ENCODE measurements at places on chromosomes 6 and 20. TPM values are rescaled to one million over a fixed set of nuclear protein-coding genes. Genes with fewer than 3 reads are reported as not detected.

DNA sequence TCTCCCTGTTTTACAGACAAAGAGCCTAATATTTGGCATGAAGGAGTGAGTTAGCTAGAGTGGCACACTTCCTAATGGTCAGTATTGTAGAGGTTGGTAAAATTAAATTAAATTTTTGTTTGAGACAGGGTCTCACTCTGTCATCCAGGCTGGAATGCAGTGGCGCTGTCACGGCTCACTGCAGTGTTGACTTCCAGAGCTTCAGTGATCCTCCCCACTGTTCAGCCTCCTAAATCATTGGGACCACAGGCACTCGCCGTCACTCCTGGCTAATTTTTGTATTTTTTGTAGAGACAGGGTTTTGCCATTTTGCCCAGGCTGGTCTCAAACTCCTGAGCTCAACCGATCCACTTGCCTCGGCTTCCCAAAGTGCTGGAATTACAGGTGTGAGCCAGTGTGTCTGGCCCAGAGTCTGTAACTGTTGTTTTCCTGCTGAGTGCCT is 70.9 kb downstream of the SCAND1 start:
- no peak for DNase-seq

GRCh38 chr20:8860011-8860495 is 208.8 kb upstream of the PLCB4 start:
- no peak for DNase-seq

GRCh38 chr6:148866657-148867268 is 119.9 kb downstream of the UST start:
- no peak for DNase-seq

GRCh38 chr6:69704916-69705315 is 91.9 kb downstream of the LMBRD1 start:
- DNase-seq = no peak

DNA sequence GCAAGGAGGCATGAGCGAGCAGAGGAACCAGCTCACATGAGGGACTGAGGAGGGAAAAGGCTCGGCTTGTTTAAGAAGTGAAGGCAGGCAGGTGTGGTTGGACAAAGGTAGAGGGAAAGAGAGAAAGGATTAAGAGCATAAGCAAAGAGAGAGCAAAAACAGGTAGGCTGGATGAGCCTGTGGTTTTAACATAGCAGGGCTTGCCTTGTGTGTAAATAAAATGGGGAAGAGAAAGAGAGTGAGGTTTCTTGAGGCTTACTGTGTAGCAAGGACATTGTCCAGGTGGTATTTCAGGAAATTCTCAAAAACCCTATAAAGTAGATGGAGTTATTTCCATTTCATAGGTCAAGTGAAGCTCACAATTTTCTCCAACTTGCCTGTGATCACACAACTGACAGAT is 93.9 kb upstream of the HDAC2 start:
- no peak for DNase-seq

DNA sequence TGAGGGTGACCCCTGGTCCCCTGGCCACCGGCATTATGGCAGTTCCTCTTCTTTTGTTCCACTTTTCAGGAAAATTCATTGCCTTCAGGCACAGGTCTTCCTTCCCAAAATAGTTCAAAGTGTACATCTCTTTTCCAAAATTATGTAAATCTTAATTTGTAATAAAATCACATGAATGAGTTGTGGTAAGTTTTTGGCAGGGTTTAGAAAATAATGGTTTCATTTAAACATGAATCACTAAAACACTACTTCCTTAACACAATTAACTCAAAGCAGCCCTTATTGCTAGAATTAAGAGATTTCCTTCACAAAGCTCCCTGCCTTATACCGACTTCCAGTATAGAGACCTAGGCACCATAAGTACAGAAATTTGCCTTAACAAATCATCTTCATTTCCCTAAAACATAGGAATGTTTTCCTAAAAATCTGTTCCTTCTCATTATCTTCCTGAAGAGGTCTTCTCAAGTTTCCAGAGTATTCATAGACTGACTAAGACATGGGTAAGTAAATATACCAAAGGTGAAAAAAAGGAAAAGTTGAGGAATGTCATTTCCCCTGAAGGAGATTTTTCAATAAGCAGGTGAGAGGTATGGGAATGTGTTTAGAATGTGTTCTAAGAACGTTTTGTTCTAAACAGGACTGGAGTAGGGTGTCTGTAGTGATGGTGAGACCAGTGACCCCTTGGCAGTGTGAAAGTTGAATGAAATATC is 148.2 kb upstream of the CITED2 start:
- no peak for DNase-seq

DNA sequence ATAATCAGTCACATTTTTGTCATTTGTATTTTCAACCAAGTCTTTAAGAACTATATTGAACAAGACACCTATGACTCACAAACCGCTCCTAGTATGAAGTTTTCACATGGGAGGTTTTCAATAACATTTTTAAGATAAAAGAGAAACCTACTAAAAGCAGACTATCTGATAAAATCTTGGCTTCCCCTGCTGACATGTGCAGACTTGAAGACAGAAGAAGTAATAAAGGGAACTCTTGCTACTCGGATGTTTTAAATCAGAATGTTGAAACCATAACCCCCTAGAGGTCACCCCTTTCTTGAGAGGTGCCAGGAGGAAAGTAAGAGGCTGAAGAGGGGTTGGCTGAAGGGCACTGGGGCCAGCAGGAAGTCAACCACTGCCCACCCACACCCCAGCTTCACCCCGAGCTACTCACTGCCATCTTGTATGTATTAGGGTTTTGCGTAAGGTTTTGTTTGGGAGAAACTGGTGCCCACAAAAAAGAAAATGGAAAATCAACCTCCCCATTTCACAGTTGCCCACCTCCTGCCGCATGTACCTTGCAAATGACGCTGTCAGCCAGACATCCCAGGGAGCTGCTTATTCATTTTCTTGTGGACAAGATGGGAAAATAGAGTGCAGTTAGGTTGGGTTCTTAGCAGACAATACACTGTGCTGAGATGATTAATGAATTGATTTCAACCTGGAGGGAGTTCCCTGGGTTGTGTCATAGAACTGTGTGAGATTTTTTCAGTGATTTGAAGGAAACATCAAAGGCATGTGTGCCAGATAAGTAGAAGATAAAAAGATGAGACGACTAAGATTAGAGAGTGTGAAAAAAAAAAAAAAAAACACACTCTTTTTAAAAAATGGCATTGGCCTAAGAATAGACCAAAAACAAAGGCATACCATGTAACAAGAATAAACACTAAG is 83.2 kb upstream of the TAB2 start:
- no peak for DNase-seq

GRCh38 chr20:41524980-41525613 is 93.1 kb downstream of the CHD6 start:
- DNase-seq = peak; percentile 86

- no peak for DNase-seq
These were observed 8.3 kb downstream of the POM121L2 start for GRCh38 chr6:27303613-27304272.

DNA sequence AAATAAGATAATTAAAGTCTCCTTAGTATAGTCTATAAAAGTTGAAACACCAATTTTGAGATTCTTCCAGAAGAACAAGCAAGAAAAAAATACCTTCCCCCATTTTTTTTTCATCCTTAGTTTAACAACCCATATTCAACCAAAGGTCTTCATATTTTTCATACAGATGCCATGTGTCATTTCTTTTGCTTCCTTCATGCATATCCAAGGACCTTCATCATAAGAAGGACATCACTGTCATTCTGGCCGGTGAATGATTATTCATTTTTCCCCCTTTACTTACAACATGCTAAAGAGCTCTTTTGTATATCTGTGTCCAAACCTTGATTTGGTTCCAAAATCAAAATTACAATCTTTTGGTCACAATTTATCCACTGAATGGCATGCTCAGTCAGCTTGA is 21.3 kb upstream of the CLIC5 start:
- no peak for DNase-seq

- no peak for DNase-seq
These were observed 225.3 kb upstream of the FAM83B start for GRCh38 chr6:54621285-54621684.

- DNase-seq = no peak
These were observed 13.2 kb downstream of the FILIP1 start for GRCh38 chr6:75480425-75480824.

DNA sequence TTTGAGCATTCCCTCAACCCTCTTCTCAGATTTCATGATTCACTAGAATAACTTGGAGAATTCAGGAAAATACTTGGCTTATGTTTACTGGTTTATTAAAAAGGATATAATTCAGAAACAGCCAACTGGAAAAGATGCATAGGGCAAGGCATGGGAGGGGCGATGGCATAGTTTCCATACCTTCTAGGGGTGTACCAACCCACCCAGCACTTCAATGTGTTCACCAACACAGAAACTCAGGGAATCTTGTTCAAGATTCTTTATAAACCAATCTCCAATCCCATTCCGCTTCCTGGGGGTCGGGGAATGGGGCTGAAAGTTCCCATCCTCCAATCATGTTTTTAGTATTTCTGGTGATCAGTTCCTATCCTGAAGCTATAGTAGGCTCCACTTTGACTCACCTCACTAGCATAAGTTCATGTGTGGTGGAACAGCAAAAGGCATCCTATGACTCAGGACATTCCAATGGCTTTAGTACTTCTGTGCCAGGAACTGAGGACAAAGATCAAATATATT is 164.4 kb downstream of the SIM1 start:
- DNase-seq = no peak

DNA sequence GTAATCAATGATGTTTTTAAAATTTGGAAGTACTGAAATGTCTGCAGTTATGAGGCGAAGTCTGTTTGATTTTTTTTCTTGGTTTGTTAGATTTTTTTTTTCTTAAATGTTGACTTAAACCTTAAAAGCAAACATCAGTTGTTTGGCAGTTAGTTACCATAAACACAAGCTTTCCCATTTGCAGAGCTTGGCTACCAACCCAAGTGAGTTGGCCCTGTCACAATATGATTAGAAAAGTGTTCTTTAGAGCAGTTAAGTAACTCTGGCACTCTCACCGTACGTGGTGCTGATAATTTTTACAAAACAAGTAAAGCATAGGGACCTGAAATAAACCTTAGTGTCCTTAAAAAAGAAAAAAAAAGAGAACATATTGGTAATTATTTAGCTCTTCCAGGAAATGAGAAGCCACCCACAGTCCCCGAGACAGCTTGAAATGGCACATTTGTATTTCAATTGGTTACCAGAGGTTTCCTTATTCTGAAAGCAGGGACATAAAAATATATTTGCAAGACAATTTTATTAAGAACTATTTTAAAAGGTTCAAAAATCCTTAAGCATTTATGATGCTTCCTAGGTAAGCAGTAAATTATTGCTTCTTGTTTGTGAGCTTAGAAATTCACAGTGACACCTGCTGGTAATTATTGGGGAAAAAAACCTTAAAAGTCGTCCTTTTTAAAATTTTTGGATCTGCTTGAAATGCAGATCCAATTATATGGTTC is 3.9 kb downstream of the HEY2 start:
- no peak for DNase-seq

DNA sequence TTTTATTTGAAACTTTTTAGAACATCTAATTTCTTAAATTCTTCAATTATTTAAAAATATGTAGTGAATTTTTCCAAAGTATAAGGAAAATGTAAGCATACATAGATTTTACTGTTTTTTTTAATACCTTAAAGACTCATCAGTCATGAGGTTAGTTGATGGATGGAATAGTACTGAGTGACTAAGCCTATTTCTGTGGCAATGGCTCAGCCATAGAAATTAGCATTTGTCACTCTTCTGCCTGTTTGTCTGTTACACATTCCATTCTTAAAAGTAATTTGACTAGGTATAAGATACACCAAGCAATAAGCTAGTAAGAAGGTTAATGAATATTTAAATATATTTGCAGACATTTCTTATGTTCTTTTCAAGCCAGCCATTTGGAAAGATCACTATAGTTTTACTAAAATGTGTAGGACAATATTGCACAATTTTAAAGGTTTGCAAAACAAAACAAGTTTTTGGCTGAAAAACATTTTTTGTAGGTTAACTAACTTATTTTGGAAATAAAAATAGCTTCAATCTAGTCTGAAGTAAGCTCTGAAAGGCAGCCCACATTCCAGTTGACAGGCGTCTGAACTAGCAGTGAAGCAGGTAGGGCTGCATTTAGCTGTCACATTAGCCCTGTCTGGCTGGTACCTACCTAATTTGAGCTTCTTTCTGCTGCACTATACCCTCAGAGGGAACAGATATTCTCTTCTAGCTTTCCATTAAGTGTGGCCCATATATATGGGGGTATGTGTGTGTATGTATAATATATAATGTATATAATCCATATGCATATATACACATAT is 385.7 kb downstream of the GRIK2 start:
- no peak for DNase-seq

GRCh38 chr20:2932498-2932897 is 59.2 kb downstream of the PTPRA start:
- no peak for DNase-seq

- DNase-seq = no peak
These were observed 106.1 kb downstream of the CEBPB start for GRCh38 chr20:50296450-50297375.

DNA sequence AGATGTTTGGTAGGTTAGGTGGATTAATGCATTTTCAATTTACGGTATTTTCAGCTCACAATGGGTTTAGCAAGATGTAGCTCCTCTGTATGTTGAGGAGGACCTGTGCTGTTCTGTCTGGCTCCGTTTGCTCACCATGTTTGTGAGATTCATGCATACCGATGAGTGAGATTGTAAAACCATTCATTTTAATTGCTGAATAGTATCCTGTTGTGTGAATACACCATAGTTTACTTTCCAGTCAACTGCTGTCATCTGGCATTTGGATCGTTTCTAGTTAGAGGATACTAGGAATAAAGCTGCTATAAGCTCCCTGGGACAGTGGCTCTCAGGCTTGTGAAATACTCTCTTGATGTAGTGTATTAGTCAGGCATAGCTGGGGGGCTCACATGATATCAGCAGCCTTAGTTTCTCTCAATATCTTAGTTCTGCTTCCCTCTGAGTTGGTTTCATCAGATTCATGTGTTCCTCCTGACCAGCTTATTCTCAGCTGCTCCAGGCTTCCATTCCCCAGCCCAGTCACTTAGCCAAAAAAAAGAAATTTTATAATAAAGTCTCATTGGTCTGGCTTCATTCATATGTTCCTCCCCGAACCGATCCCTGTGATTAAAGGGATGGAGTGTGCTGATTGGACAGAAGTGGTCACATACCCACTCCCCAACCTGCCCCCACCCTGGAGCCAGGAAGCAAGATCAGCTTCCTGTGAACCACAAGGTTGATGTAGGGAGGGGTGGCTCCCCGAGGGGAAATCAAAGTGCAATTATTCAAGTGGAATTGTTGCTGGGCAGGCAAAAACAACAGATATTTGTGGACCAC is 10.9 kb upstream of the B4GALT5 start:
- DNase-seq = peak; percentile 35

GRCh38 chr6:80156221-80156620 is 49.8 kb downstream of the BCKDHB start:
- DNase-seq = no peak

The HTR1E gene
- total RNA-seq = not detected

The NKX2-2 gene
- not detected for total RNA-seq

The ATP6V1G2 gene
- 0.97 TPM for total RNA-seq

The PPIL6 gene
- total RNA-seq = 3.1 TPM

The PNLDC1 gene
- not detected for total RNA-seq

The SLC17A3 gene
- not detected for total RNA-seq

The C6orf163 gene
- total RNA-seq = 1.4 TPM

The RIPOR3 gene
- 2.1 TPM for total RNA-seq

The MUCL3 gene
- total RNA-seq = not detected
